NCI-H1092 treated with DMSO at 0.1 percent for 48 hours (cell line): ENCODE measurements at places on chromosomes 3 and 15.

GRCh38 chr3:97821287-97821773 is 481 bp upstream of the CRYBG3 start:
- DNase-seq = no peak

GRCh38 chr3:16330351-16330750 is 65.3 kb downstream of the OXNAD1 start:
- no peak for DNase-seq

GRCh38 chr3:175272392-175272791 is 413.3 kb downstream of the NAALADL2 start:
- DNase-seq = no peak

DNA sequence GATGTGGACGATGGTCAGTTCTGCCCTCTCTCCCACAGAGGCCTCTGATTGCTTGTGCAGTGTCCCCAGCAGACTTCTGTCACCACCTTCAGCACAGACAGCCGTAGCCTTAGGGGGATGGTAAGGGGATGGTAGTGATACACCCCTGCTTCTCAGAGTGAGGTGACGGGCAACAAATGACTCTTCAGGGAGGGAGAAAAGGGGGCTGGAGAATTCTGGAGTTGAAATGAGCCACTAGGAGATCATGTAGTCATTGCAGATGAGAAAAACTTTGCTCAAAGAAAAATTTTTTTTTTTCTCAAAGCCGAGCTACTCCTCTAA is 29.6 kb upstream of the TIMP4 start:
- DNase-seq = no peak

GRCh38 chr3:16233806-16234205 is 30.9 kb downstream of the DPH3 start:
- no peak for DNase-seq

GRCh38 chr3:49813497-49814174 is at the start of gene UBA7:
UBA7 (minus strand) TSS chr3:49813953; CDS start chr3:49813787, 166 bp downstream.
- DNase-seq = no peak

DNA sequence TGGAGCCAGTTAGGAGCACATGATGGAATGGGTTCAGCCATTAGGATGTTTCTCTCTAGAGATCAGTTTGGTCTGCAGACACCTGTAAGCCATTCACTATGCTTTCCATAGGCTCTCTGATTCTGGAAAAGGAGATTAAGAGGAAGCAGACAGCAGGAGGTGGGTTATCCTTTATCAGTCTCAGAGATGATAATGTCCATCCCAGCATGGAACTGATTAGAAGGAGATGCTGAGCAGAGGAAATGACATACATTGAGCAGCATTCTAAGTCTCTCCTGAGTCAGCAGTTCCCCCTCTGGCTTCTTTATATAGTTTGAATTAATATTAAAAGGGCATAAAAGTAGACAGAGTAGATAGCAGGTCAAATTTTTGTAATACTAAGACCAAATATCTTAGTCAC is 591.1 kb downstream of the GBE1 start:
- no peak for DNase-seq

DNA sequence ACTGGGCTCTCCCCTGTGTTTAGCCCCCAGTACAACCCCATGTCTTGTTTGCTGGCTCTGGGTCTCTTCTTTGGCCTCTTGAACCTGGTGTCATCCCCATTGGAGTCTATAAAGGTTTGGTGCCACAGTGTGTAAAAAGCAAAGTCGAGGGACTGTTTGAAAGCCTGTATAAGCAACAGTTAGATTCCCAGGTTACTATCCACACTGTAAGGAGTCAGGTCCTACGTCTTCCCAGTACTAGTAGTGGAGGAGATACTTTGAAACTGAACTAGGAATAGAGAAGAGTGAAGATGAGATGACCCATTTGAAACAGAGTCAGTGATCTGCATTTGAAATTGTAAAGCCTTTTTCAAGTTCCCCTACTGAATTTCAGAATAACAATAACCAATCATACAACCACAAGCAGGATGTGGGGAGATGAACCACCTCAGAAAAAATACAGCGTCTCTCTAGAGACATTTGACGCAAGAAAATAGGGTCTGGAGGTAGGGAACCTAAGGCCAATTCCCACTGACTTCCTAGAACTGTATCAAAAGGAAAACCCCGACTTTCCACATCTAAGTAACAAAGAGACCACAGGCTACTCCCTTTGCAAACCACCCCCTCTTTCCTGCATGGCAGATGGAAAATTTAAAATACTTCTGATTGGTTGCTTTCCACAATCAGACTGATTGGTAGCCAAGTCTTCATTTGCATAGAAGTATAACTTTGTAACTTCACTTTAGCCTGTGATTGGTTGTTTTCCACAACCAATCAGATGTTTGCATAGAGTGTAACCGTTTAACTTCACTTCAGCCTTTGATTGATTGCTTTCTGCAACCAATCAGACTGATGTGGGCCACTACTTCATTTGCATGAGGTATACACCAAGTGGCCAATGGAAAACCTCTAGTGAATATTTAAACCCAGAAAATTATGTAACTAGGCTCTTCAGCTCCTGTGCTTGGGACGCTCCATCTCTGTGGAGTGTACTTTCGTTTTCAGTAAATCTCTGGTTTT is 49.9 kb upstream of the NEDD4 start:
- no peak for DNase-seq

GRCh38 chr3:184241447-184242296 is 7.1 kb downstream of the ALG3 start:
- no peak for DNase-seq

DNA sequence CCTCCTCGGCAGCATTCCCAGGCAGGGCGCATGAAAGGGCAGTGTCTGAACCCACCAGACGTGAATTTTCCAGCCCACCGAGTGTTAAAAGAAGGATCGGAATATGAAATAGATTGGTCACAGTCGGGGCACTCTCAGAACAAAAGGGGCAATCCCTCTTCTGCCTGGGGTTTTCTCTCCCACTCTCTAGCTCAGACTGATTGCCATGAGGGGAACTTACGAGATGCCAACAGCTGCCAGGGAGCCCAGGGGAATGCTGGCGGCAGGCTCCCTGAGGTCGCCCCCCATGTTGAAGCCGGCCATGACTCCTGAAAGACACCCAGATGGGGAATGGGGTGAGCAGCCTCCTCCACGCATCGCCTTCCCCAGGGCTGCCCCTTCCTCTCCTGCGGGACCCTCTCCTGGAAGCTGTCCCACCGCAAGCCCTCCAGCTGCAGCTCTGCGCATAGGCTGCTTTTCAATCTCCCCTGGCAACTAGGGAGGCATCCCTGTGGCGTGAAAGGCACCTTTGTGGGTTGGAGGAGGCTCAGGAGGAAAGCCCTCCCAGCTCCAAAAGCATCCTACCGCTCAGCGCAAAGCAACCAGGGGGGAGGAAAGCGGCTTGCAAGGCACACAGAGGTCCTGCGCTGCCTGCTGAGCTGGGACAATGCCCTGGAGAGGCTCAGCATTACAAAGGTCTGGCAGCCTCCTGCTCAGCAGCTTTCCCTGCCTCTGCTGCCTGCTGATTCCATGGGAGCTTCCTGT is 64.8 kb upstream of the HEG1 start:
- DNase-seq = no peak

DNA sequence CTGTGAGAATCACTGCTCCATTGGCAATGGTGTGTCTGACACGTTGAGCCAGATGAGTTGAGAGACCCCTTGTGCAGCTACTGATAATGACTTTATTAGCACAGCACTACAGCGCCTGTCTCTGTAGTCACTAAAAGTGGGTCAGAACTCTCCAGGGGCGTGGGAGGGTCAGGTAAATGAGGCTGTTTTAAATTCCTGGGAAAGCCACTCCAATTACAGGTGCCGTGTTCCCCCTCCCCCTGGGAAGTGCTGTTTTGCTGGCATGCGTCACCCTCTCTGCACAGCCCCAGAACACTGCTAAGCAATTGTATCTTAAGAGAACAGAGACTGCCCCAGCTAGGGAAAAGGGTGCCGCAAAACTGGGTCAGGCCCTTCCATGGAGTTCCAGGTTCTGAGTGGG is 21.5 kb upstream of the CPNE9 start:
- DNase-seq = no peak

DNA sequence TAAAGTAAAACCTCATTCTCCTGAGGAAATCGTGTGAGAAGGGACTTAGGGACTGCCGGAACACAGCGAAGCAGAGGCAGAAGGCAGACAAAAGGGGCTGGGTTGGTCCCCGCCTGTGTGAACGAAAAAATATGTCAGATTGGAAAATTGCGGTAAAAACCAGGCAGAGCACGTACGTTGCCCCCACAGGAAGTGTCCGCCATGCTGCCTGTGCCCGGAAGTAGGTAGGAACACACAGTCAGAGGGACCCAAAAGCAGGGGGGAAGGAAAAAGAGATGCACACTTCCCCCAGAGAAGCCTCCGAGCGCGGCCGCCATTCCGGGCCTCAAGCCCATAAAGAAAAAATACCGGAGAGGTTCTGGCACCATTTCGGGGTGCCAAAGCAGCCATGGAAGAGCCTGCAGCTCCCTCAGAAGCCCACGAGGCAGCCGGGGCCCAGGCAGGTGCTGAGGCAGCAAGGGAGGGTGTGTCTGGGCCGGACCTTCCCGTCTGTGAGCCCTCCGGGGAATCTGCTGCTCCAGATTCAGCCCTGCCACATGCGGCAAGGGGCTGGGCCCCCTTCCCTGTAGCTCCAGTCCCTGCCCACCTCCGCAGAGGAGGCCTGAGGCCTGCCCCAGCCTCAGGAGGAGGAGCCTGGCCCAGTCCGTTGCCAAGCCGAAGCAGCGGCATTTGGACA is at the start of gene MKRN3:
TSS of gene MKRN3 (plus strand) at position 280 of the 676 bp plus-strand sequence. CDS start at position 389, 109 bp downstream.
- no peak for DNase-seq

DNA sequence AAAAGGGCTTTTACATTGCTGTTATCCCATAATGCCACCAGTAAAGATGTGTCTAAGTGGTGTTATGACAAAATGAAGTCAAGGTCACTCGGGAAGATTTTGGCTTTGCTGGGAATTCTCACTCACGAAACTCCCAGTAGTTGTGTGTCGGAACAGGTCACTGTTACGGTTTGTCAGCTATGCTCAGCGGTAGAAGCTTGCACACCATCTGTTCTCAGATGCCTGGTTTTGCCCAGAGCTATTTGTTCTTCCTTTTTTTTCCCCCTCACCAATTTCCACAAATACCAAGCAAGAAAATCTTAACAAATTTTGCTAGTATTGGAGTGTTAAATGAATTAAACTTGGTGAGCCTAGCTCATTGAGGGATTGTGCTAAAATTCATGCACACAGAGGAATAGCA is 915.1 kb downstream of the MCTP2 start:
- DNase-seq = no peak

DNA sequence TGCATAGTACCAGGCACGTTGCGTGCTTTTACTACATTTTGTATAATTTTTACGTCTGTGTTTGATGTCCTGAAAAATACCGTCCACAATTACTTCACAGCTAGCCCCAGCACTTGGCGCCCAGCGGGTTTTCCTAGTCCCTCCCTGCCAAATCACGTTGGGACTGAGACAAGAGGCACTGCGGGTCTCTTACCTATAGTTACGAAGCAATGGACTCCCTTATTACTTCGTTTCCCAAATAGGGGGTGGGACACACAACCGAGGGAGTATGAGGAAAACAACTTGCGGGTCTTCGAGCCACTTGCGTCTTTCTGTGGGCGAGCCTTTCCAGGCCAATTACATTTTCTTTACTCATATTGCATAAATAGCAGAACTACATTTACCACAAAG is 620 bp upstream of the CMSS1 start:
- DNase-seq = no peak

DNA sequence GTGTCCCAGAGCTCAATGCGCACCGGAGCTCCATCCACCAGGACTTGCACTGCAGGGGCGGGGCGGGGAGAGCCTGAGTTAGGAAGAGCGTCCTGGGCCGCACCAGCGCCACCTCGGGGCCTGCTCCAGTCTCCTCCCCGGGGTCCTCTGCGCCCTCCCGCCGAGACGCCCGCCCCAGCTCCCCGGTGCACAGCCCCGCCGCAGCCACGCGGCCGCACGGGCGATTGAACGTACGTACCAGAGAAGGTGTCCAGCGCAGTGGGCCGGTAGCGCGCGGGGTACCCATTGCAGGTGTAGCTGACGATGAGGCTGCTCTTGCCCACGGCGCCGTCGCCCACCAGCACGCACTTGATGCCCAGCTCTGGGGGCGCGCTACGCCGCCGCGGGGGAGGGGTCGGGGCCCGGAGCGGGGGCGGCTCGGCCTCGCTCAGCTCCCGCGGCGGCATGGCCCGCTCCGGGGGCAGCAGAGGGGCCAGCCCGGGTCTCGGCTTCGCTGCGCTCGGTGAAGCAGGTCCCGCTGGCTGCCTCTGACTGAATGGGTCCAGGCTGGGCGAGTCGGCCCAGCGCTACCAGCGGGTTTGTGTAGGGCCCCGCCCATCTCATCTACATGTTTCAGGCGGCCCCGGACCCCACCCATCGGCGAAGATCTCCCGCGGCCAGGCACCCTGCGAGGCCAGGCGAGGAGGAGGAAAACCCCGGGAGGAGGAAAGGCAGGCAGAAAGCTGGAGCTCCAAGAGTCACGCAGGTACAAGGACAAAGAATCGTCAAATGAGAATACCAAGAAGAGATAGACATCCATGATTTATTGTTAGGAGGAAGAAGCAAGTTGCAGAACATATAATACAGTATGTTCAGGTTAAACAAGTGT is at the start of gene RHOV:
TSS of gene RHOV (minus strand) at position 541 of the 868 bp plus-strand sequence. CDS start at position 446, 95 bp downstream.
- peak; percentile 43 for DNase-seq

GRCh38 chr3:47161983-47162696 is 1.8 kb downstream of the SETD2 start:
- no peak for DNase-seq

- no peak for DNase-seq
Measured at GRCh38 chr15:101390462-101390861, 95.4 kb upstream of the SNRPA1 start.

DNA sequence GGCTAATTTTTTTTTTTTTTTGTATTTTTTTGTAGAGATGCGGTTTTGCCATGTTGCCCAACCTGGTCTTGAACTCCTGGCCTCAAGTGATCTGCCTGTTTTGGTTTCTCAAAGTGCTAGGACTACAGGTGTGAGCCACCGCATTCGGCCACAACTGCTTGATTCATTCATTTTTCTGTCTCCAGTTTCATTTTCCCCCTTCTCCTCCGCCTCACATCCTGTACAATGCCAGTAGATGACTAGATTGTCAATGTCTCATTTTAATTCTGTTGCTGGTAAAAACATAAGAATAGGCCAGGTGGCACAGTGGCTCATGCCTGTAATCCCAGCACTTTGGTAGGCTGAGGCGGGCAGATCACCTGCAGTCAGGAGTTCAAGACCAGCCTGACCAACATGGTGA is 12.0 kb upstream of the ZNF592 start:
- DNase-seq = no peak

GRCh38 chr3:138938877-138939560 is 7.9 kb downstream of the FOXL2 start:
- DNase-seq = no peak

- DNase-seq = no peak
Measured at GRCh38 chr3:151330899-151331298, 1.6 kb upstream of the P2RY13 start.

GRCh38 chr3:53473422-53473821 is 21.0 kb upstream of the CACNA1D start:
- DNase-seq = no peak

DNA sequence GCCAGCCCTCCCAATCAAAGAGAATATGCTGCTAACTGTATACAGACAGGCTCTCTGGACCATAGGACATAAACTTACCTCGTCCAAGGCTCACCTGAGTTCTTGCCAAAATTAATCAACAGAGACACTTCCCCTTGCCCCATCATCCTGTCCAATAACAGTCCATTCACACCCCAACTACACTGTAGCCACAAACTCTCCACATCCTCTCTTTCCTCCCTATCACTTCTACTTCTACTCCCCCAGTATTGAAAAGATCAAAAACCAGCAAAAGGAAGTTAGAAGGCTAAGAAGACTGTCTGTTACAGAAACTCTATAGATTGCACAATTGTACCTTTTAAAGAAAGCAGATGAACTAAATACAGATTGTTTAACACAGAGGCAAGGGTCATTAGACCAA is 133.5 kb upstream of the STT3B start:
- no peak for DNase-seq
